ENCODE measurements at places on chromosomes 7 and 10.

- no peak for DNase-seq
These were observed 24.5 kb downstream of the STEAP1 start for GRCh38 chr7:90178679-90179278.

GRCh38 chr10:119252051-119252465, 44.7 kb downstream of the GRK5 start:
- DNase-seq = no peak

- DNase-seq = no peak
These were observed 130.6 kb downstream of the SORCS1 start for GRCh38 chr10:107033799-107034422.

DNA sequence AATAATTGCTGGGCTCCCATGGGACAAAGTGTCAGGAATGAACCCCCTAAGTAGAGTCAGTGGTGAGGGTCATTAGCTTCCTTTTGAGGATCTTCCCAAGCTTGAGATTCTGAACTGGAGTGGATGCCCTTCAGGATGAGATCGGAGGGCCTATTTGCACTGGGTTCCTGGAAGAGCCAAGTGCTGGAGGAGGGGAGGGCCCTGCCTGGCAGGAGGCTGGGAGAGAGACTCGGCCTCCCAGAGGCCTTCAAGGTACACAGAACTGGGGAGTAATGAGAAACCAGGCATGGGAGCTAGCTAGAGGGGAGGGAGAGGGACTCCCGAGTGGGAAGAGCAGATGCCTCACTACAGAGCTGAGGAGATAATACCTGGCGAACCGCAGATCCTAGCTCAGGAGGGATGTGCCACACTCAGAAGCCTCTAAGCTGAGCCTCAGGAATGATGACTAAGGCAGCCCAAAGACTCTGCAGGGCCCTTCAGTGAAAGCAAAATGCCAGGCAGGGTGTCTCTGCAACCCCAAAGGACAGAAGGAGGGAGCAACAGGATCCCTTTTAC, 9.4 kb downstream of the PDAP1 start:
- no peak for DNase-seq

- DNase-seq = no peak
These were observed 49.8 kb downstream of the ZNF239 start for GRCh38 chr10:43524434-43525247.

GRCh38 chr7:121024611-121025010, 36.1 kb downstream of the CPED1 start:
- DNase-seq = no peak

- DNase-seq = no peak
These were observed 5.6 kb upstream of the NRCAM start for GRCh38 chr7:108461840-108462239.

DNA sequence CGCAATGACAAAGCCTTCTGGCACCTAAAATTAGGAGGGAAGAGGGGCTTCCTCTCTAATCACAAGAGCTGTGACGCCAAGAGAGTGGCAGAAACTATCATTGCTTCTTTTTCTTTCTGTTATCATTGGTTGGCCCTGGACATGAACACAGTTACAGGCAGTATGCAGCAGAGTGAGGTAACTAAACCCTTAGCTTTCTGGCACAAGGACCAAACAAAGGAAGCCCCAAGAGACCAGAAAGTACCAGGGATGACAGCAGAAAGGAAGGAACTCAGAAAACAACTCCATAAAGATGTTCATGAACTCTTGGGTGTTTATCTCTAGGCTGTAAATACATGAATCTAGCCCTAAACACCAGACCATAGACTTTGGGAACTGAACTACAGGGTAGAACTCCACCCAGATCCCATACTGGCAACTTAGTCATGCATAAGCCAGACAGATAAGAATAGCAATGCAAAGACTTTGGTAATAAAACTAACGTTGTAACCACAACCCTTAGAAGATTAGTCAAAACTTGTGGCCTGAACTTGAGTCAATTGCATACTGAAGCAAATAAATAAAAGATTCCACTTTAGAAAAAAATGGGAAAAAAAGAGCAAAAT, 195.7 kb upstream of the PTN start:
- no peak for DNase-seq

GRCh38 chr7:25804154-25804553, 347.8 kb upstream of the NFE2L3 start:
- no peak for DNase-seq

GRCh38 chr7:155532792-155533119, 13.6 kb downstream of the CNPY1 start:
- DNase-seq = no peak

- no peak for DNase-seq
These were observed 126.4 kb downstream of the CFAP58 start for GRCh38 chr10:104479906-104480593.

DNA sequence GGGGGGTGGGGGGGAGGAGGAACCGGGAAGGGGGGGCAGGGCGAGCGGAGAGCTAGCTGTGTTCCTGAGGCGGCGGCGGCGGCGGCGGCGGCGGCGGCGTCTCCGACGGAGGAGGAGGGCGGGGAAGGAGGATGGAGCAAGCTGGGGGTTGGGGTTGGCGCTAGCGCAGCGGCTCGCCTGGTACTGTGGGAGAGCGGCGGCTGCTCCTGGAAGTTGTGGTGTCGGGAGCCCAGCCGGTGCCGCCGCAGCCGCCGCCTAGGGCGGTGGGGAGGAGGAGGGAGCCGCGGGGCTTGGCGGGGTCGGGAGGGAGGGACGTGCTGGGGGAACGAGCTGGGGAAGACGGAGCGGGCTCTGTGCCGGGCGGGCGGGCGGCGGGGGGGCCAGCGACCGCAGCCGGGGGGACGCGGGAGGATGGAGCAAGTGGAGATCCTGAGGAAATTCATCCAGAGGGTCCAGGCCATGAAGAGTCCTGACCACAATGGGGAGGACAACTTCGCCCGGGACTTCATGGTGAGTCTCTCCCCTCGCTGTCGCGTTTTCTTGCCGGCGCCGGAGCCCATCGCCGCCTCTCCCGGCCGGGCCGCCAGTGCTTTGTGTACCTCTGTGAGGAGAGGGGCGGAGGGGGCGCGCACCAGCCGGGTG, at the start of gene PTPN12:
Gene PTPN12 (plus strand): TSS at position 160 of the 642 bp plus-strand sequence. CDS start 252 bp downstream, at position 412.
- no peak for DNase-seq

- no peak for DNase-seq
These were observed 12.7 kb downstream of the SLC29A3 start for GRCh38 chr10:71331736-71332135.

DNA sequence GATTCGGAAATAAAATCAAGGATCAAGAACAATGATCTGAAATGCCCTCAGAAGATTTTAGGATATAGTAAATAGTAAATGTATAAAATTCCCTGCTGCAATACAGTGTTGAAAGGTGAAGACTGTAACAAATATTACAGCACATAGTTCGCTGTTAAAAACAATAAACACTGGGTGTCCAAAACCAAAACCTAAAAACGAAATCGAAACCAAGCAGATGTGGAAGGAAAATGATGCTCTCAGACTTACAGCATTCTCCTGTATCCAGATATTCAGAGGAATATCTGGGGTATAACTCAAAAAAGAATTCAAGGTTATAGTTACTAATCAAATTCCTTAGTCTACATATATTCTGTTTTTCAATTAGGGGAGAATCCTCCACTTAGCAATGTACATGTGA, 708.1 kb upstream of the PCDH15 start:
- no peak for DNase-seq

- no peak for DNase-seq
These were observed 92.1 kb downstream of the CCDC71L start for GRCh38 chr7:106568680-106569499.

DNA sequence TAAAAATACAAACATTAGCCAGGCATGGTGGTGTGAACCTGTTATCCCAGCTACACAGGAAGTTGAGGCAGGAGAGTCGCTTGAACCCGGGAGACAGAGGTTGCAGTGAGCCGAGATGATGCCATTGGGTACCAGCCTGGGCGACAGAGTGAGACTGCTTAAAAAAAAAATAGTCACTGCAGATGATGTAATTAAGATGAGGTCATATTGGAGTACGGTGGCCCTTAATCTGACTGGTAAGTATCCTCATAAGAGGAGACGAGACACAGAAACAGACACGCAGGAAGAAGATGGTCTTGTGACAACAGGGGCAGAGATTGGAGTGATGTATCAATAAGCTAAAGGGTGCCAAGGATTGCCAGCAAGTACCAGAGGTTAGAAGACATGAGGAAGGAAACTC, 156.0 kb downstream of the FAM107B start:
- no peak for DNase-seq

DNA sequence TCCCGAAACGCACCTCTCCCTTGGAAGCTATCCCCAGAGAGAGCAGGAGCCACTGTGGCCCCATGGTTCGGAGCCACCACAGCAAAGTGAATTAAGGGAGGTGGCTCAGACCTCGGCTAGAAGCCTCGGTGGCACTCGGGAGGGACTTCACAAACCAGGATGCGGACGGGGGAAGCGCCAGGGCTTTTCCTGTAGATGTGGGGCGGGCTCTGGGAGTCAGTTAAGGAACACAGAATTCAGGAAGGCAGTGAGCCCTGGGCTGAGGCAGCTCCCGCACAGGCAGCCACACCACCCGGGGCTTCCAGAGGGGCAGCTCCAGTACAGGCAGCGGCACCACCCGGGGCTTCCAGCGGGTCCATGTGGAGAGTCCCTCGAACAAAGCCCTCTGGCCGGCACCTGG, 42.7 kb upstream of the DPYSL4 start:
- DNase-seq = no peak

- no peak for DNase-seq
These were observed 2.5 kb downstream of the SLC25A13 start for GRCh38 chr7:96319439-96319838.

DNA sequence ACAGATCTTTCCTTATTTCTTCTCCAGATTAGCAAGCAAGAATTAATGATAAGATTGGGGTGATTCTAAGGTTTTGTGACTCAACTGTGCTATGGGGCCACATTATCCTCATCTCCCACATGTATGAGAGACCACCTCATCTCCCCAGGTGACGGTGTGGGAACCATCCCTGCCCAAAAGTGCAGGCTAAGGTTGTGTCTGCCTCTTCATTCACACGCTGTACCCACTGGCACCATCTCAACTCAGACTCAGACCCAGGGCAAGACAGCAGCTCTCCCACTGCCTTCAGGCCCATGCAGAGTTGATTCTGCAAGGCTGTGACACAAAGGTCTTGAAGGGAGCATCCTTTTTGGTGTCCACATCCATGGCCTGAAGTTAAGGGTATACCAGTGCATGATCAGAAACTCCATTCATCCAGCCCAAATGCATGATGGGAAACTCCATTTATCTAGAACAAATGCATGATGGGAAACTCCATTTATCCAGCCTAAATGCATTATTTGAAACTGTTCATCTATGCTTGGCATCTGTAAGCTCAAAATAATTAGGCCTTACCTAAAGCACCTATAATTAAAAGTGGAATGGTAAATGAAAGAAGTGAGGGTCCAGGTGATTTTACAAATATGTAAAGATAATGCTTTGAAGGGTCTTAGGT, 99.4 kb downstream of the TCERG1L start:
- no peak for DNase-seq

- no peak for DNase-seq
These were observed 105.5 kb upstream of the AKR1E2 start for GRCh38 chr10:4720463-4720862.

GRCh38 chr10:109940553-109940952, 17.2 kb upstream of the XPNPEP1 start:
- no peak for DNase-seq
